ENCODE measurements at places on chromosomes 1 and 21. TPM values are rescaled to one million over a fixed set of nuclear protein-coding genes. Genes with fewer than 3 reads are reported as not detected.

The HES4 gene
- 30.5 TPM for polyA plus RNA-seq

The NCF2 gene
- 0.03 TPM for polyA plus RNA-seq

The NUP210L gene
- 0.01 TPM for polyA plus RNA-seq

The OR2T2 gene
- polyA plus RNA-seq = not detected

The TENT5C gene
- polyA plus RNA-seq = 0.06 TPM

The EVA1C gene
- 22.8 TPM for polyA plus RNA-seq

Measured in endothelial cell of umbilical vein (primary cell).